Stimulated activated CD4-positive, alpha-beta T cell treated with anti-CD3 and anti-CD28 coated beads, Interleukin-4, amount 100 ng/mL, for 4 hours (primary cell): ENCODE measurements at places on chromosomes 3 and 15.

DNA sequence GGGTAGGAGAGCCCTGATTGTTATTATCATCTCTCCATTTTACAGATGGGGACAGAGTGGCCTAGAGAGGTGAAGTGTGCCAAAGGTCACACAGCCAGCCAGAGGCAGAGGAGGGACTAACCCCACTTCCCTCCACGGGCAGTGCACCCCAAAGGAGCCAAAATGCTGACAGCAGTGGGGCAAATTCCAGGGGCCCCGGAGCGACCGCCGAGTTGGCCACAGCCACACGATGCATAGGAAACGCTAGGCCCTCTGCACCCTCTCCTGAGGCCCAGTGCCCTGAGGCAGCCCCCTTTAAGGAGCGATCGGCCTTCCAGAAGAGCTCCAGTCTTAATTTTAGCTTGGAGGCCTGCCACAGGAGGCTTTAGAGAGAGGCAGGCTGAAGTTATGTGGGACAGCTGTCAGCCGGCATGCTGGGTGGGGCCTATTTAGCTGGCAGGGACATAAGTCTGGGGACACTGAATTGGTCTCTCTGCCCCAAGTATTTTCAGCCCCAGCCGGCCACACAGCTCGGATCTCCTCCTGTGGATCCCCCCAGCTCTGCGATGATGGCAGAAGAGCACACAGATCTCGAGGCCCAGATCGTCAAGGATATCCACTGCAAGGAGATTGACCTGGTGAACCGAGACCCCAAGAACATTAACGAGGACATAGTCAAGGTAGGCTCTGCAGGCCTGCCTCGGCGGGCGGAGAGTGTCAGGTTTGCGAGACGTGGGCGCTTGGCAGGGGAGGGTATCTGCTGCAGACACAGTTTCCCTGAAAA, at the start of gene CAV3:
Gene CAV3 (plus strand): TSS at position 471 of the 763 bp plus-strand sequence. CDS start 75 bp downstream, at position 546.
- no peak for DNase-seq

GRCh38 chr15:50024281-50024680, 94.8 kb downstream of the ATP8B4 start:
- DNase-seq, result no peak

DNA sequence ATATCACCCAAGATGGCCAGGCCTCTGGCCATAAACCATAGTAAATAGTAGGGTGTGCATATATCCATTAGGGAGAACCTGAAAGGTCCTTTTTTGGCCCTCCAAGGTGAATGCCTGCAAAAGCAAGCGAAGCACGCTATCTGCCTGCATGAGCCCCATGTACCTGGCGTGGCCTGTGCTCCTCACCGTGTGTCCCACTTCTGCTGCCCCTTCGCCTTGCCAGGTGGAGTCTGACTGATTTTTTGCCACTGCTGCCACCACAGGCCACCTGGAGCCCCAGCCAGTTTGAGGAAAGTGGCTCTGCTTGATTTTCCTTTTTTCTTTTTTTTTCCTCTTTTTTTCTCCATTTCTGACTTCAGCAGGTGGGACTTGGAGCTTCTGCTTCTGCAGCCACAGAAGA, 139.7 kb downstream of the SNRPN start:
- no peak for DNase-seq

DNA sequence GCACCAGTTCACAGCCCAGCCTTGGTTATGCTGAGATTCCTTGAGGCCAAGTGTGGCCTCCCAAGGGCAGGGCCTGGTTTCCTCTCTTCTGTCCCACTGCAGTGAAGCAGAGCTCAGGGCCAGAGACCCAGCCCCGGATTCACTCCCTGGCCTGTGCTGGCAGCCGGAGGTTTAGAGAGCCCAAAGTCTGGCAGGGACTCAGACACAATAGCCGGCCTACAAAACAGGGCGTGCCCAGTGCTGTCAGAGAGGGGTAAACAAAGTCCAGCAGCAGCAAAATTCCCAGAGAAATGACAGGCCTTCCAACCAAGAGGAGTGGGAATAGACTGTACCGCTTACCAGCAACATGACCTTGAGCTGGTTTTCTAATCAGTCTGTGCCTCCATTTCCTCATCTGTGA, 14.0 kb downstream of the VIPR1 start:
- no peak for DNase-seq

DNA sequence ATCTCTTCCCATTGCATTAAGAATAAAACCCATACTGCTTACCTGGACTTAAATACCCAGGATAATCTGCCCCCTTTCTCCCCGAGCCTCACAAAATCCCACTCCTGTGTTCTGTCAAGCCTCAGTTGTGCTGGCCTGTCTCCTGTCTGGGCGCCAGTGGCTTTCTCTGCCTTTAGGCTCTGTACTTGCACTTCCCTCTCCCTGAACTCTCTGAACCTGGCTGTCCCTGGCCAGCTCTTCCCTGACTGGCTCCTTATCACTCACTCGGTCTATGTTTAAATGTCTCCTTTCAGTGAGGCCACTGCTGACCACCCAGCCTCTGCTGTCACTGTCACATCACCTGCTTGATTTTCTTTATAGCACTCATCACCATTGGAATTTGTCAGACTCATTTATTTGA, 382.7 kb upstream of the PPP2R3A start:
- DNase-seq, result no peak

GRCh38 chr3:46617941-46618340, 5.6 kb downstream of the FAM240A start:
- no peak for DNase-seq

- no peak for DNase-seq
Measured at GRCh38 chr3:54960082-54960481, 32.2 kb upstream of the LRTM1 start.

DNA sequence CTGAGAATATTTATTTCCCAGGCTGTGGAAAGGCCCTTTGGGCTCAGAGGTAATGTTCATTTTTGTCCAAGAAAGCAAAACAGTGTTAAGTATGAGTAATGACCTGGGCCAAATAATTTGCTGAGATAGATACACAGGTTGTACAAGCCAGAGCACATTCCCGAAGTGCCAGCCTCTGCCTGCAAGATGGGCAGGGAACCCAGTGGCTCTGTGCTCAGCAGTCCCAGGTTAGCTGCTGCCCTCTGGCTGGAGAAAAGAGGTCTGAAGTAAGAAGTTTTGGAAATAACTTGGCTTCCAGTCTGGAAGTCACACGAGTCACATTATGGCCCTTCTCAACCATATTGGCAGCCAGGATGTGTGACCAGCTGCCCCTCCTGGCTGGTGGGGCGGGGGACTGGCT, 20.2 kb downstream of the MYZAP start:
- DNase-seq, result no peak

GRCh38 chr3:12922881-12923431, 81.6 kb upstream of the RPL32 start:
- DNase-seq, result no peak

DNA sequence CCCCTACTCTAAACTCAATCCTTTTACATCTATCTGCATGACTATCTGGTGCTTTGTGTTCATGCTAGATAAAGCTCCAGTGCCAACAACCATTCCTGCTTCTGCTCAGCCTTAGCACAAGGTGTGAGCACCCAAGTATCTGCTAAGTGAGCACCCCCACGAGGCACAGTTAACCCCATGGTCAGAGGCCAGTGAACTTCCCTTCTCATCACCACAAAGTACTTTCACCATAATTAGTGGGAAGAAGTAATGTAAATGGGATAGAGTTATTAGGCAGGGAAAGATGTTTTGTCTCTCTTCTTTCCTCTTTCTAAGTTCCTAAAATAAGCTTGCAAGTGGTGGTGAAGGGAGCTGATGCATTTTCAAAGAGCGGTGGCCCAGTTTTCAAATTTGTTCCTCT, 96.4 kb downstream of the ANO10 start:
- no peak for DNase-seq

DNA sequence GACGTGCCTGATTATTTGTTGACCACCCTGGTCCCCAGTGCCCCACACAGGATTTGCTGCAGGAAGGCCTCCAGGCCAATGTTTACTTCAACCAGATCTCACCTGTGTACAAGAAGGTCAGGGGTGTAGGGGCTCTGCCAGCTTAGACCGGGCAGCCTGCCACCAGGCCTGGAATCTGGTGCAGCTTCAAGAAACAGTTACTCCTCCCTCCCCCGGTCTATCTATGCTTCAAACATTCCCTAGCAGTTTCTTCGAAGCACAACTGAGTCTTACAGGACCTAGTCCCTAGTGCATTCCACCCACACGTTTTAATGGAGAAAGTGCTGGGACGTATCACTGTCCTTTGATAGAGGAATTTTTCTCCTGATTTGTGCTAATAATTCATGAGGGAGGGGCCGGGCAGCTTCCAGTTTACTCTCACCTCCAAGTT, 8.0 kb downstream of the SH3BP5 start:
- no peak for DNase-seq

GRCh38 chr3:129608087-129608935, 1.8 kb upstream of the PLXND1 start:
- DNase-seq, result no peak

DNA sequence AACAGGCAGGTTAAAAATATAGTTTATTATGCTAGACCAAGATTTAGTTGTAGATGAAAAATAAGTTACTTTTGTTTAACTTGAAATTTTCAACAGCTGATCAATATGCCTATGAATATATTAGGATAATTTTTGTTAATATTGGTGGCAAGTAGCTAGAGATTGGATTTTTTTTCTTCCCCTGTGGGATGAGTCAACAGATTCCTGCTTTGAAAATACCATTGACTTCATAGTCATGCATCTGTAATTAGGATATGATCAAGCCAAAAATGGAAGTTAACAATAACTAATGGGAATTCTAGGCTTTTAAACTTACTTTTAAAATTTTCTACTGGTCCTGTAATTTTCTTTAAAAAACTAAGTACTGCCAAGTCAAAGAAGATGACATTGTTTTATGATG, 211.7 kb downstream of the ZIC1 start:
- no peak for DNase-seq

- DNase-seq, result no peak
Measured at GRCh38 chr3:21734746-21735145, 16.3 kb downstream of the ZNF385D start.

DNA sequence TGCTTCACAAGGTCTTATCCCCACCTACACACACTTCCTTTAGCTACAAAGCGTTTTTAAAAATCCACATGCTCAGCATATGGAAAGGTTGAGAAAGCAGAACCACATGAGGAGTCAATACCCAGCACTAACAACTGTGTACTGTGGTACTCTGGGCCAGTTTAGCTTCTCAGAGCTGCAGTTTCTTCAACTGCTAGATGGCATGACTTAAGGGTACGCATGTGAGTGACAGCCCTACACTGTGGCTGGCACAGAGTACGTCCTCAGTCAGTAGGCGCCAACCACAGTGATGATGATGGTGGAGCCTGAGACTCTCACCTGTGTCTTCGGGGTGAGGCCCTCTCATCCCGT, 17.4 kb downstream of the CCDC12 start:
- DNase-seq, result peak; percentile 69

- DNase-seq, result no peak
Measured at GRCh38 chr3:72161881-72162595, 377.1 kb upstream of the PROK2 start.

- no peak for DNase-seq
Measured at GRCh38 chr3:133540896-133541674, 32.4 kb upstream of the CDV3 start.

- DNase-seq, result no peak
Measured at GRCh38 chr3:58163234-58163633, 47.5 kb downstream of the DNASE1L3 start.

DNA sequence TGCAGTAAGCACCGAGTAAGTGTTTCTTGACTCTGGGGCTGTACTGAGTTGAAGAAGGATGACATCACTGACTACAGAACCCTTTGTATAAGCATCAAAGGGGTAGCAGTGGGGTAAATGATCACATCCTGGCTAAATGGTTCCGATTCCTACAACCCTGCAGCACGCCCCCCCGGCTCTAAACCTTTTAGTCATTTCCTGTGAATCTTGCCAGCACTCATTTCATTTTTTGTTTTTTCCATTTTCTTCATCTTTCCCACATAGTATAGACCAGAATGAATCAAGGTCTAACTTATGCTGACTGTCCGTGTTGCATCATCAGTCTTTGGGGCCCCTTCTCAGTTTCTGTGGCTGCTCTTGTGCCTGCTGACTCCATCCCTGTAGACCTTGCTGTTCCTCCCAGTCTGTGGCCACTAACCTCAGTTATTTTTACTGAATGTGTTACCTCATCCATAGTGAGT, 383.1 kb upstream of the TPRG1 start:
- peak; percentile 81 for DNase-seq

DNA sequence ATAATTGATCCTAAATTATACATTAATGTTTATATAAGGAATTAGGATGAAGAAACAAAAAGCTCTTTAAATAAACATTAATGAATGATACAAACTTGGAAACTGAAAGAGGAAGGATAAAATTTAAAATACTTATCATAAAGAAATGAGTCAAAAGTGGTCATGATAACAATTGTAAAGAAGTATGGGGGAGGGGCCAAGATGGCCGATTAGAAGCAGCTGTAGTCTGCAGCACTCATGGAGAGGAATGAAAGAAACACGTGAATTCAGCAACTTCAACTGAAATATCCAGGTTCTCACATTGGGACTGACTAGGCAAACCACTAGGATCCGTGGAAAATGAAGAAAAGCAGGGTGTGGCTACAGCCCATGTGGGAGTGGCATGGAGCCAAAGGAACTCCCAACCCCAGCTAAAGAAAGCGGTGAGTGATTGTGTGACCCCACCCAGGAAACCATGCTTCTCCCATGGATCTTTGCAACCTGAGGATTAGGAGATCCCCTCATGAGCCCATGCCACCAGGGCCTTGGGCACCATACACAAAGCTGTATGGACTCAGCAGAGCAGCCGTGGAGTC, 13.1 kb upstream of the CP start:
- no peak for DNase-seq

DNA sequence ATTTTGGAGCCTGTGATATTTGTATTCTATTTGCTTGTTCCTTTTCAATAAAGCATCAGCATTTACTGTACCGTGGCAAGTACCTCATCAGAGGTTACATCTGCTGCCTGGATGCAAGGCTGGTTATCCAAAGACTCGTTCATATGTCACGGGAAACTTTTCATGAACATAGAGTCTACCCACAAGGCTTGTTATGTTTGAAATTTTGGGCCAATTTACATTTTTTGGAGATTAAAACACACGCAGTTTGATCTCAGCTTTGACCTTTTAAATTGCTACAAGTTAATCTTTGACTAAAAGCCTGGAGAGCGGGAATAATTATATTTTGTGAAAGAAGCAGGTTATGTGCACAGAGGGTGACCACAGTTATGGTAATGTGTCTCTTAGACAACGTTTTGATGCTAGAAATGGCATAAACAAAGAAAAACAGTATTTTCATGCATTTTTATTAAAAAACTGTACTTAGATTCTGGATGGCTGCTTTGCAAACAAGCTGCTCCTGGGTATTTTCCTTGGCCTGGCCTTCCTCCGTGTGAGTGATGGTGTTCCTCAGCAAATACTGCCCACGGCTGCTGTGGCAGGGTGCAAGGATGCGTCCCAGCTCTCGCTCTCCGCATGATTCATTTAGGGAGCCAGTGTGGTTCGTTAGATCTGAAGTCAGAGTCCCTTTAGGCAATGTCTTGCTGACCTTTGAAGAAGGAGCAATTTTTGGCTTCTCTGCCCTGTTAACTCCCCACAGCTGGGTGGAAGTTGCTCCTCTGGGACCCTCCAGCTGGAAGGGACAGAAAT, 27.1 kb downstream of the CHST2 start:
- no peak for DNase-seq

GRCh38 chr3:75118779-75119178, 504.3 kb upstream of the CNTN3 start:
- DNase-seq, result no peak

- DNase-seq, result no peak
Measured at GRCh38 chr3:58897646-58898045, 152.2 kb downstream of the CFAP20DC start.
